ENCODE measurements at places on chromosomes 7 and 10.

GRCh38 chr7:87312215-87312865 is 33.1 kb upstream of the CROT start:
- peak; percentile 73 for DNase-seq

- no peak for DNase-seq
These were observed 50.4 kb upstream of the NFE2L3 start for GRCh38 chr7:26101361-26102151.

DNA sequence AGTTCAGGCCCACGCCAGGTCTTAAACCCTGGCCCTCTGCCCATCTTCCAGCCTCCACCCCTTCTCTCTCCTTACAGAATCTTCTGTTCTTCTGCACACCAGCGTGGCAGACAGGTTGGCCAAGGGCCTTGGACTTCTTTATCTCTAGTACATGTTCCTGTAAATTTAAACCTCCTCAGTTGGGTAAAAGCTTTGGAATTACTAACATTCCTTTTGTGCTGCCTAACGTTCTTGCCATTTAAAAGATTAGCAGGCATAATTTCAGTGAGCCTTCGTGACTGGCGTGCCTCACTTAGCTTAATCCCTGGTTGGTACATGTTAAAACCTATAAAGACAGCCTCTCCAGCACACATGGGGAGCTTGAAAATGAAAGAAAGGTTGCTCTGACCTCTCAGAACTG is 192.2 kb downstream of the CUX1 start:
- peak; percentile 29 for DNase-seq

DNA sequence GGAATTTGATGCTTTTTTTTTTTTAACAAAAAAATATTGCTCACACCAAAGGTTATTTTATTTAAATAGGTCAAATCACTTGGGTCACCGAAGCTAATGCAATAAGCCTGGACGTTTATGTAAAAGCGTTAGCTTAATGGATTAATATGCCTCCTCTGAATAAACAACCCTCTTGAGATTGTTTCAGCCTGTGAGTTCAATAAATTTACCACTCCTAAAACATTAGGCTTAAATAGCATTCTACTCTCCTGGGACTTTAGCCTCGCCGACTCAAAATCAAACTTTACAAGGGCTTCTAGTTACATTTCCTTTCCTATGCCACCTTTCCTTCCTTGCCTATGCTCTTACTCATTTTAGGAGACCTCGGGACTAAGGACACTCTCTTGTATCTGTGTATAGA is 79.3 kb downstream of the DNAJB9 start:
- no peak for DNase-seq

DNA sequence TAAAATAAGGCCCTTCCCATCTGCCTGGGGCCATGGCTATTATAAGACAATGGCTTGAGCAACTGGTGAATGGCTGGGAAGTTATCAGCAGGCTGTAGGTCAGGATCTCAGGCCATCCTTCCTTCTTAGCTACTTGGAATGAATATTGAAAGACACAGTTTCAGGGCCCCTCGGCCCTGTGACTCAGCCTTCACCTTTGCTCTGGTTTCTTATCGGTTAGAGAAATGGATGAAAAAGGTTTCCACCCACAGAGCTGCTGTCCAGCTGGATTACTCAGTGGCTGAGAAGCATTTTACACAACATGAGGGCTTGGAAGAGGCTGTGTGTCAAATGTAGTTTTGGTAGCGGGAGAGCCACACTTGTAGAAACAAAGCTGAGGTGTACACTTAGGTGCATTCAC is 9.4 kb downstream of the ACSL5 start:
- DNase-seq: peak; percentile 86

DNA sequence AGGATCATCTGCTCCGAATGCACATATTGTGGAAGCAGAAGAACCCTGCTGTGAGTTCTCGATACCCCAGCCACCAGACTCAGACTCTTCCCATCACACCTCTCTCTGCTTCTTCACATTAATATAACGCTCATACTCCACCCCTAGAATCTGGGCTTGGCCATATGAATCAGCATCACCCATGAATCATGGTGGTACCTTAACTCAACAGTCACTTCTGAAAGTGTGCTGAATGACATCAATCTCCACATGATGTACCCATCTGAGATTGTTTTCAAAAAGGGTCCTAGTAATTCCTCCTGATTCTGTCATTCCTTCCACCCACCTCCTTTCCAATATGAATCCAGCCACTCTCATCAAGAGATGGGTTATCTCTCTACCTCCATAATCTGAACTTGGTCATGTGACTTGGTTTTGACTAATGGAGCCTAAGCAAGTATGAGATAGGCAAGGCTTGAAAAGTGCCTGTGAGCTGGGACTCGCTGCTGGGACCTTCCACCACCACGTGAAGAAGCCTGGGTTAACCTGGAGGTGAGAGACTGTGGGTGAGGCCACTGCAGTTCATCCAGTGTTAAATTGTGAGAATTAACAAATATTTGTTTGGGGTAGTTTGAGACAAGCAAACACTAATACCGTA is 15.4 kb downstream of the YWHAG start:
- no peak for DNase-seq

GRCh38 chr10:123027861-123028260 is 19.1 kb downstream of the ACADSB start:
- no peak for DNase-seq

DNA sequence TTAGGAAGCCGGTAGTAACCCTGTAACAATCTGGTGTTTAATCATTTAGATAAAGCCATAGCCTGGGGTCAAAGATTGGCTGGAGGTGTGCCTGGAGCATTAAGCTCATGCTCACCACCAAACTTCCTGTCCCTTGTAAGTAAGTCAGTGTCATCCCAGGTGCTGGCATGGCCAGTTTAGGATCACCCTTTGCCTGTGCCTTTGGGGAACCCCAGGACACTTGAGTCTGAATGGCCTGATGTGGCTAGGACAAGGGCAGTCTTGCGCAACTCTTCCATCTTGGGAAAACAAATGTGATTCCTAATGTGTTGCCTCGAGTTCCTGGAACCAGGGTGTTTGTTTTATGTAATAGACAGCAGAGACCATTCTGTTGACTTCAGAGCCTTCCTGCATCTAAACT is 154.8 kb downstream of the GRK5 start:
- DNase-seq: no peak

Data from Caco-2 (cell line).